T-helper 17 cell (primary cell): ENCODE measurements at places on chromosomes 5 and 9. TPM values are rescaled to one million over a fixed set of nuclear protein-coding genes. Genes with fewer than 3 reads are reported as not detected.

The MUSK gene
- not detected for total RNA-seq

The FAM153A gene
- 63.9 TPM for total RNA-seq

The GABRB2 gene
- not detected for total RNA-seq

The AMACR gene
- 3.0 TPM for total RNA-seq

The UBQLN1 gene
- 134 TPM for total RNA-seq

DNA sequence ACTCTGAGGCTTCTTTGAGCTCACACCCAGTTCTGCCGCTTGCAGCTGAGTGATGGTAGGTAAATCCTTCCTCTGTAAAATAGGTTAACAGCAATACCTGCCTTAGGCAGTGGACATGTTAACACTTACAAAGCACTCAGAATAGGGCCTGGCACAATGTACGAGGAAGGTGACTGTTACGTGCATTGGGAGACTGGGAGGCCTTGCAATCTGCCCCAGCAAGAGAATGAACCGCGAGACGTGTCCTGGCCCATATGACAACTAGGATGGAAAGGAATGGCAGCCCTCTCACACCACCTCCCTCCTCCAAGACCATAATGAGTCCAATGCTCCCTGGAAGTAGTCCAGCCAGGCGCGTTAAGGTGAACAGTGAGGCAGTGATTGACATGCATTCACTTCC is 23.1 kb upstream of the AKNA start:
- H3K36me3 ChIP-seq: peaks cover 2% of the 10 kb centered on the region
- no peak overlapping the region for H3K27ac ChIP-seq
- H3K27me3 ChIP-seq: peaks cover 6% of the 10 kb centered on the region
- no peak for DNase-seq
- H3K4me1 ChIP-seq: peaks cover 16% of the 10 kb centered on the region
- H3K4me3 ChIP-seq: no peak overlapping the region

DNA sequence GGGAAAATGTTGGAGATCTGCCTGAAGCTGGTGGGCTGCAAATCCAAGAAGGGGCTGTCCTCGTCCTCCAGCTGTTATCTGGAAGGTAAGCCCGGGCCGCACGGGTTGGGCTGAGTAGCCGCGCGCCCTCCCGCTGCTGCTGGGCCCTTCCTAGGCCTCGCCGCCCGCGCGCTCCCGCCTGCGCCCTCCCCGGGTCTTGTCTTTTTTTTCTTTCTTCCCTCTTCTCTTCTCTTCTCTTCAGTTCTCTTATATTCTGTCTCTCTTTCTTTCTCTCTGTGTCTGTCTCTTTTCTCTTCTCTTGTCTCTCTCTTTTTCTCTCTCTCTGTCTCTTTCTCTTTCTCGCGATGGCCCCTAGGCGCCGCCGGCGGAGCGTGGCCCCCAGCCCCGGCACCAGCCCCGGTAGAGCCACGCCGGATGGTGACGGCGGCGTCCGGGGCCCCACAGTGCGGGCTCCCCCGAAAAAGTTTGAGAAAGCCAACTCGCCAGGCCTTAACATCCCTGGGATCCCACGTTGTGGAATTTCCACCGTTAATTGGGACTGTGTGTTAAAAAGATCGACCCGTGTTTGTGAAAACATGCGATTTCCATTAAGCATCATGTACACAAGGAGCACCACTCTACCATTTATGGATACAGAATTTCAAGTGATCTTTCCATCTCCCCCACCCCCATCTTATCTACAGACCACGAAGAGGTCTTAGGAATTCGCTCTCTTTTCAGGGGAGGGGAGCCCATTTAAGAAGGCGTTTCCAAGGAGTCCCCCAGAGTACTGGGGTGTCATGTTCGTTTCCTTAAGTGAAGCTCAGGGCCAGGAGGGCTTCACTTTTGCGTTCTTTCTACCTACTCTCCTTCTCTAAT is 616 bp downstream of the ABL1 start:
- H3K27me3 ChIP-seq: no peaks in the 10 kb centered on the region
- H3K4me3 ChIP-seq: peak overlapping the region; percentile 96
- no peak for DNase-seq
- peak overlapping the region; percentile 91 for H3K27ac ChIP-seq

GRCh38 chr9:32486839-32487562 is 39.0 kb downstream of the RIGI start:
- DNase-seq: no peak
- no peaks in the 10 kb centered on the region for H3K27me3 ChIP-seq
- H3K4me3 ChIP-seq: no peak overlapping the region
- H3K36me3 ChIP-seq: peaks cover 26% of the 10 kb centered on the region
- peaks cover 12% of the 10 kb centered on the region for H3K4me1 ChIP-seq
- no peak overlapping the region for H3K27ac ChIP-seq

GRCh38 chr9:134179918-134180785 is 15.8 kb upstream of the RNU6ATAC start:
- H3K36me3 ChIP-seq: no peaks in the 10 kb centered on the region
- no peak overlapping the region for H3K27ac ChIP-seq
- no peak for DNase-seq
- H3K27me3 ChIP-seq: peaks cover 10% of the 10 kb centered on the region
- no peak overlapping the region for H3K4me3 ChIP-seq

- H3K36me3 ChIP-seq: no peaks in the 10 kb centered on the region
- no peaks in the 10 kb centered on the region for H3K4me1 ChIP-seq
- H3K4me3 ChIP-seq: no peak overlapping the region
- no peak for DNase-seq
- H3K27ac ChIP-seq: no peak overlapping the region
- peaks cover 49% of the 10 kb centered on the region for H3K27me3 ChIP-seq
Observed at GRCh38 chr9:87596862-87597261, 99.2 kb downstream of the DAPK1 start.

- H3K27me3 ChIP-seq: peaks cover 40% of the 10 kb centered on the region
- DNase-seq: no peak
- no peaks in the 10 kb centered on the region for H3K36me3 ChIP-seq
- H3K4me3 ChIP-seq: no peak overlapping the region
Observed at GRCh38 chr9:14535161-14535955, 157.9 kb downstream of the ZDHHC21 start.

GRCh38 chr5:13263701-13264100 is 680.8 kb downstream of the DNAH5 start:
- no peak overlapping the region for H3K4me3 ChIP-seq
- no peak for DNase-seq
- H3K27me3 ChIP-seq: no peaks in the 10 kb centered on the region
- no peak overlapping the region for H3K27ac ChIP-seq
- H3K36me3 ChIP-seq: no peaks in the 10 kb centered on the region
- no peaks in the 10 kb centered on the region for H3K4me1 ChIP-seq

GRCh38 chr9:38058452-38059232 is 10.4 kb downstream of the SHB start:
- H3K27me3 ChIP-seq: peaks cover 28% of the 10 kb centered on the region
- H3K4me3 ChIP-seq: no peak overlapping the region
- DNase-seq: no peak
- H3K27ac ChIP-seq: peak overlapping the region; percentile 62

- peaks cover 2% of the 10 kb centered on the region for H3K36me3 ChIP-seq
- peak overlapping the region; percentile 9 for H3K4me3 ChIP-seq
- DNase-seq: no peak
- H3K4me1 ChIP-seq: peaks cover 52% of the 10 kb centered on the region
- H3K27me3 ChIP-seq: no peaks in the 10 kb centered on the region
Observed at GRCh38 chr5:132439521-132440089, 51.0 kb downstream of the IRF1 start.

DNA sequence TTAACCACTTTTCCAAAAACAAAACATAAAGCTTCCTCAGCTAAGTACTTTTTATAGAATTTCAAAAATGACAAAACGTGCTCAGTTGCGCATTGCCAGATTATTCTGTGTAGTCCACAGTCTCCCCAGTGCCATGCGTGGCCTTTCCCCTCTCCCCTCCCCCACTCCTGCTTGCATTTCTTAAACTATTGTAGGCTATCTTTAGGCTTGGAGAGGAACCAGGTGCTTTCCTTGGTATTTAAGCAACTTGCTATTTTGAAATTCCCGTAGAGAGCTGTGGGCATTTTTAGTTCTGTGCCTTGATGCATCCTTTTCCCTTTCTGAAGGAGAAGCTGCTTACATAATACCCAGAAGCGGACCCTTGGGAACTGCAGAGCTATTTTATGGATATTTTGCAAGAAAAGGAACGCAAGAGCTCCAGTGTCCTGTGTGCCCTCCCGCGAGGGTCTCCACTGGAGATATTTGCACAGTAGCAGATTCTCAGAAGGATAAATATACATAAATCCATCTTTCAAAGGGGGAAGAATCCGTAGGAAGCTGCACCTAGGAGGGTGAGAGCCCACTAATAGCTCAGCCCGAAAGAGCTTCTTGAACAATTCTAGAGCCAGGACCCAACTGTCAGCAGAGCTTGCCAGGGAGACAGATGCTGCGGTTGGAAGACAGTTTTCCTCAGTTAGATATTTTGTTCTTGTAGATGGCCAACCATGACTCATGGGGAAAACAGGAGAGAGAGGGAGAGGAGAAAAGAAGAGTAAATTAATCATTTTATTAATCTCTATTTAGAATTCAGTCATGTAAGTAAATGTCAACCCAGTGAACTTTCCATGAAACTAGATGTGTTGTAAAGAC is 1298.3 kb upstream of the WWC1 start:
- DNase-seq: no peak
- H3K27me3 ChIP-seq: no peaks in the 10 kb centered on the region
- no peak overlapping the region for H3K27ac ChIP-seq
- no peaks in the 10 kb centered on the region for H3K4me1 ChIP-seq
- no peaks in the 10 kb centered on the region for H3K36me3 ChIP-seq
- H3K4me3 ChIP-seq: no peak overlapping the region

- no peak for DNase-seq
- no peak overlapping the region for H3K4me3 ChIP-seq
- H3K36me3 ChIP-seq: peaks cover 9% of the 10 kb centered on the region
- H3K27ac ChIP-seq: no peak overlapping the region
- H3K27me3 ChIP-seq: no peaks in the 10 kb centered on the region
- peaks cover 5% of the 10 kb centered on the region for H3K4me1 ChIP-seq
Observed at GRCh38 chr5:177964471-177964870, 31.6 kb downstream of the PROP1 start.

DNA sequence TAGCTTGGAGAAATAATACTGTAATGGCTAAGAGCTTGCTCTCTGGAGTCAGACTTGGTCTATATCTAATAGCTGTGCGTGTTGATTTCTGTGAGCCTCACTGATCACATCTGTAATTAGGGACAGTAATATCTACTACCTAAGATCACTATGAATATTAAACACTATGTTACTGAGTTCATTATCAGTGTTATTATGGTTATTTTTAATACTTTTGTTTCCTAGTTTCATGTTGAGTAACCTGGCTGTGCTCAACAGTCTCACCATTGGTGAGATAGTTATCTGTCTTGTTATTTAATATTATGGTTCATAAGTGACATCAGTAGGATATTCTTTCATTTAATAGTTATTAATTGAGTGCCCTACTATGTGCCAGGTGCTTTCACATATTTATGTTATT is 22.4 kb upstream of the CAVIN4 start:
- no peaks in the 10 kb centered on the region for H3K4me1 ChIP-seq
- no peaks in the 10 kb centered on the region for H3K36me3 ChIP-seq
- no peaks in the 10 kb centered on the region for H3K27me3 ChIP-seq

GRCh38 chr5:13581132-13581531 is 363.4 kb downstream of the DNAH5 start:
- H3K4me3 ChIP-seq: no peak overlapping the region
- H3K27ac ChIP-seq: no peak overlapping the region
- no peaks in the 10 kb centered on the region for H3K4me1 ChIP-seq
- H3K27me3 ChIP-seq: no peaks in the 10 kb centered on the region
- DNase-seq: no peak

- no peak for DNase-seq
- peaks cover 6% of the 10 kb centered on the region for H3K36me3 ChIP-seq
- H3K4me3 ChIP-seq: no peak overlapping the region
Observed at GRCh38 chr9:129919277-129919676, 84.0 kb downstream of the USP20 start.

GRCh38 chr5:96772542-96772941 is 35.2 kb downstream of the ERAP1 start:
- peak overlapping the region; percentile 84 for H3K27ac ChIP-seq
- H3K4me1 ChIP-seq: peaks cover 14% of the 10 kb centered on the region
- no peak overlapping the region for H3K4me3 ChIP-seq
- DNase-seq: no peak
- peaks cover 16% of the 10 kb centered on the region for H3K36me3 ChIP-seq

GRCh38 chr9:136847826-136848392 is 1.3 kb upstream of the PHPT1 start:
- peak overlapping the region; percentile 92 for H3K4me3 ChIP-seq
- H3K4me1 ChIP-seq: peaks cover 20% of the 10 kb centered on the region
- peaks cover 2% of the 10 kb centered on the region for H3K36me3 ChIP-seq
- DNase-seq: peak; percentile 50

DNA sequence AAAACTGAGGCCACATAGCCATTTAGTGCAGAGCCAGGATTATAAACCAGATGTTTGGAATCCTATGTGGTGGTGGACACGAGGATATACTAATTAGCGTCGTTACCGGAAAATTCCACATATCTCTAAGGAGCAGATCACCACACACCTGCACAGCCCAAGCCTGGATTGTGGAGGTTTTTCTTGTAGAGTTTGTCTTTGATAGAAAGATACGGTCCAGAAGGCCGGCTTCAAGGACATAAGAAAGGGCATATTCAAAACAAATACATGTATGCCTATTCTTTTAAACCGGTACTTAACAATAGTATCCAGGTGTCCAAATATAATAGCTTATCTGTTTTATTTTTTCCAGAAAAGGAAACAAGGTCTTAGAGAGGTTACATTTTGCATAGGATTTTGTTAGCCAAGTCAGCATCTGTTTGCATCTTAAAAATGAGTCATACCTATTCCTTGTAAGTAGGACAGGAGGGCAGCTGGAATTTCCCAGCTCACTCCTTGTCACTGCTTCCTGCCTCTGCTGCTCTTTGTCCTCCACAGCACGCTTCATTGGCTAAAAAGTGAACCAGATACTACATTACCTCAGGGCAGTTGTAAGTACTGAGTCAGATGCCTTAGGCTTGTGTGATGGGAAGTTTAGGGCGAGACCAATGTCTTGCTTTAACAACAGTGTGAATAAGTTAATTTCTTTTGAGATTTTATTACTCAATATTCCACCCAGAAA is 3.6 kb downstream of the TMC1 start:
- no peaks in the 10 kb centered on the region for H3K36me3 ChIP-seq
- no peak overlapping the region for H3K4me3 ChIP-seq
- H3K4me1 ChIP-seq: peaks cover 36% of the 10 kb centered on the region
- DNase-seq: peak; percentile 40

DNA sequence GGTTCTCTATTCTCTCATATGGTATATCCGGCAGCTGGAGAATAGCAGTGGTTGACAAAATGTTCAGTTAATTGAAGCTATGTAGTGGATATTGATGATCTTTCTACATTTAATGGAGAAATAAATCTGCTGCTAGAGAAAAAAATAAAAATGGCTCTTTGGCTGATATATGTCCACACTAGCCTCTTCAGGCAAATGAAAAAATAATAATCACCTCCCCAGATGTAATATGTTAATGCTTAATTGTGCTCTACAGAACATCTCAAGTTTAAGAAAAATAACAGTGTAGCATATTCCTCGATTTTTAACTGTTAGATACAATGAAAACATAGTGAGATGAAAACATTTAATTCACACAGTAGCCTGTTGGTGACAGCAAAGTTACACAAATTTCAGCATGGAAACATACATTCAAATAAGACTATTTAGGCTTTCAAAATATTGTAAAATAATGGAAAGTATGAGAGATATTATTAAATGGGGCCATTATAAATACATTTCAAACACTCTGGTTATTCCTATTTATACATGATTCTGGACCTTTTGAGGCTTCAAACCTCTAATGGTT is 543.0 kb downstream of the MAT2B start:
- H3K4me3 ChIP-seq: no peak overlapping the region
- H3K36me3 ChIP-seq: no peaks in the 10 kb centered on the region
- H3K4me1 ChIP-seq: no peaks in the 10 kb centered on the region
- H3K27me3 ChIP-seq: no peaks in the 10 kb centered on the region
- no peak overlapping the region for H3K27ac ChIP-seq
